NCI-H2081 treated with DMSO at 0.1 percent for 48 hours (cell line): ENCODE measurements at places on chromosomes 7 and 10.

DNA sequence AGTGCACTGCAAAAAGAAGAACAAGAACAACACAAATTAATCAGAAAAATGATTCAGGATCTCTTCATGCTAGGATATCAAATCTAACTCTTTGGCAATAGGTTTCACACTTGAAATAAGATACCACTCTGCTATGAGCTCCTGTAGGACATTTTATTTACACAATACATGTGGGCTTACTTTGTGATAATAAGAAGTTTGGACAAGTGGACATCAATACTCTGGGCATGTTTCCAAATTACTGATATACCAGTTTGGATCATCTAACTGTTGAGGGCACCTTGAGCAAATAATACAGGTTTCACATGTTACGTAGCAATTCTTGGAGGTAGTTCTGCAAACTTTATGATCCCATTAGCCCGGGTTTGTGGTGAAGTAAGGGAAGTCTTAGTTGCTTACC lies 59.8 kb downstream of the CPVL start:
- no peak for DNase-seq

GRCh38 chr10:21961847-21962246 lies 41.7 kb downstream of the DNAJC1 start:
- no peak for DNase-seq

DNA sequence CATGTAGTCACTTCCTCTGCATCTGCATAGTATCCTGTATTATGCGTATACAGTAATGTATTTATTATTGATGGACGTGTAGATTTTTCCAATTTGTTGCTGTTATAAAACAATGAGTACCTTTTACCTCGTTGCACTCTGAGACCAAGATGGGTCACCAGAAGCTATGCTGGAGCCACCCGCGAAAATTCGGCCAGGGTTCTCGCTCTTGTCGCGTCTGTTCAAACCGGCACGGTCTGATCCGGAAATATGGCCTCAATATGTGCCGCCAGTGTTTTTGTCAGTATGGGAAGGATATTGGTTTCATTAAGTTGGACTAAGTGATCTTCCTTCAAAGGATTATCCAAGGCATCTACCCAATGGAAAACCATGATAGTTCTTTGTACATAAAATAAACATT lies 1.0 kb downstream of the PSMC2 start:
- no peak for DNase-seq

DNA sequence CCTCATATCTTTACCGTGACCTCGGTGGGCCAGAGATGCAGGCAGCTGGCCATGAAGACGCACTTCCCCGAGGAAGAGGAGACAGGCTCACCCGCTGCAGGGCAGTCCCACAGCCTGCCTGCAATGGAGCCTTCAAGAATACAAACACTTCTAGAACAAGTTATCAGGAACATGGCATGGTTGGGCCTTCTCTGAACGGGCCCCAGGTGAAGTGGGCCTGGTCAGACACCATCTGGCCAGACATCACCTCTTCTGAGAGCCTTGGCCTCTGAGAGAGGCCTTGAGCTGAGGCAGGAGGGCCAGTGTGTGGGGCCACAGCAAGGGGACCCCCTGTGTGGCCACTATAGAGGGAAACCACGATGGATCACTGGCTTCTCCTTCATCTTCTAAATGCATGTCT lies 112.4 kb upstream of the GDF10 start:
- DNase-seq, result no peak

DNA sequence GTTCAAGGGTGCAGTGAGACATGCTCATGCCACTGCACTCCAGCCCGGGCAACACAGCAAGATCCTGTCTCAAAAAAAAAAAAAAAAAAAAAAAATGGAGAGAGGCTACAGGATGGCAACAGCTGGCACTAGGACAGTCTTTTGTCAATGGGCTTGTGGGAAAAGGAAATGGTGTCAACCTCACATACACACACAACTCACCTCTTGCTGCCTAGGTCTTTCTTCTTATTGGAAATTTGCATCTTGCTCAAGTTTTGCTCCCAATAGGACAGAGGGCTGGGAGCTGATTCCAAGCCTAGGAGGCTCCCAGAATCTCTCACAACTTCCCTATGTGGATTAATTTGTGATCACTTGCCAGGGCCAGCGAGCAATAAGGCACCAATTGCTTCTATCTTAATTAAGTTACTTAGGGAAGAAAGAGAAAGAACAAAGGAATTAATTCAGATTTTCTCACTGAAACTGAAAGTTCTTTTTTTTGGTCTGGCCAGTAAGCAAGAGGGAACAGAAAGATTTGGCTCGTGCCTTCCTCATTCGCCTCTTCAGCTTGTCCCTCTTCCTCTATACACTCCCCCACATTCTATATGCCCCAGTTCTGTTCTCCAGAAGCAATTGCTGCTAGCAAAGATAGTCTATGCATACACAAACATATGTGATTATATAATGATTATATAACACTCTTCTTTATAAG lies 33.8 kb downstream of the MAP3K8 start:
- no peak for DNase-seq

GRCh38 chr10:101225846-101226421 lies 3.3 kb downstream of the LBX1 start:
- no peak for DNase-seq

- no peak for DNase-seq
Observed at GRCh38 chr7:89265631-89266030, 470.1 kb upstream of the TEX47 start.

- no peak for DNase-seq
Observed at GRCh38 chr7:37670436-37670835, 13.1 kb upstream of the GPR141 start.

- no peak for DNase-seq
Observed at GRCh38 chr10:16788125-16788524, 29.1 kb downstream of the RSU1 start.

GRCh38 chr10:43318976-43319960 lies 52.2 kb upstream of the FXYD4 start:
- no peak for DNase-seq

DNA sequence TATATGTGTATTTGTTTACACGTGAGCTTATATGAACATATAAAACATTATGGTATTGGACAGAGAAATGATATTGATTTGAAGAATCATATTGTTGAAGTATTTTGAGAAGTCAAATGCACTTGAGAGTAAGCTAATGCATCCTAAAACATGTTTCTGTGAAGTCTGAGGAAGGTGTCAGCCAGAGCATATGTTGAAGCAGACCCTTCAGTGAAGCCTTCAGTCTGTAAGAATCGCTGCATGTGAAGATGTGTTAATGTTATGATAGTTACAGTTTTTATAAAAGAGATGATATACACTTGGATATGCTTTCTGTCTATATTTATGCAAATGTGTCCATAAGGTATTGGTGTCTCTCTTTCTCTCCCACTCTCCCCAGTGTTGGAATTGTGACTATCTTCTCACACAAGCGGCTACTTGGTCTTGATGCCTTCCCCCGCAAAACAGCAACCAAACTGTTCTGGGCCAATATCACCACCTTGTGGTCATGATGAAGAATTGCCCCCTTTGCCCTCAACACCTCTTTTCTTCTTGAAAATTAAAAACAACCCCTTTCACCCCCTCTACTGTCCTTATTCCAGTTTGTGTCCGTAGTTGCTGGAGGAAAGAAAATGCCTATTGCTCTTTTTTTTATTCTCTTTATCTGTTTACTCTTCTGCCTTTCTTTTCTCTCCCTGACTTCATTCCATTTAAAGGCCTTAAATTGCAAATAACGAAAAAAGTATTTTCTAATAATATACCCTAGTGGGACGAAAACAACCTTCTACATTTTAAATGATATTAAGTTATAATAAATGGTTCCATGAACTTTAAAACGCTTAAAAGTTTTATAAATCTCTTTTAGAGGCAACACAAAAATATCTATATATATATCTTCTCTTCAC lies 64.9 kb downstream of the IKZF1 start:
- no peak for DNase-seq

DNA sequence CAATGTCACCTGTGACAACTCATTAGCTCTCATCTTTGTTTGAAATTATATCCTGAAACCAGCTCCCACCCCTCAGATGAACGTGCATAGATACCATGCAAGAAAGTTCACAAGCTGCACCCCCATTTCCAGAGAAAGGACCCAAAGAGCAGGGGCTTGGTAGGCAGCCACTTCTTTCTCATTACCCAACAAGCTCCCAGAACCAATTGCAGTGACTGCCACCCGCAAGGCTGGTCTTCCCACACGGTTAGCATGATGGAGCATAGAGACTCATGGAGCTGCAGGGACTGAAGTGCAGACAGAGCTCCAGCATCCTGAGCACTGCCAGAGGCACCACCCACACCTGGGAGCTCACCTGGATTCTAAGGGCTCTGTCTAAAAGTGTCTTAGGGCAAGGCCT lies 28.5 kb downstream of the FRMPD2 start:
- DNase-seq, result no peak

GRCh38 chr7:137717811-137718271 lies 128.9 kb downstream of the DGKI start:
- no peak for DNase-seq

DNA sequence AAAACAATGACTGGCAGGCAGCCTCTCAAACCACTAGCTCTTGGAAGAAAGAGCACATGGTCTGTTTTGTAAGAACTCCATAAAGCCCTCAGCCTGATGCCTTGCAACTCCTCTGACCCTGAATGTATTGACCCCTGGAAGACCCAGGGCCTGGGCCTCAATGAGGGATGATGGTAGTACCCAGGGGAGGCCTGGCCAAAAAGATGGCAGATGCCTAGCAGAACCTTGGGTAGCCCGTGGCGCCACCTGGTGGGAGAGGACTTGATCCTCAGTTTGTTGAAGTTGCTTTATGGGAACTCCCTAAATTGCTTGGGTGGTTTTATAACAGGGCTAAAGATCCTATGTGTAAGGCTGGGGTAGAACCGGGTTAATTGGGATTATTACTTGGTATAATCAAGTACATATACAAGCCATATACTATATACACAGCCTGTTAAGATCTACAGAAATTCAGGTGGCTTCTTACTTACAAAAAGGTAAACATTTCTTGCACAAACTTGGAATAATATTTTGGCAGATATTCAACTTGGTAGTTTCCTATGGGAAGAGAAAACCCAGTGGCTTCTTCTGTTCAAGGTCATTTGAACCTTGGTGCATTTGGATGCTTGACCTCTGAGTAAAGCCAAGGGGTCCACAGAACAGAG lies 95.8 kb upstream of the CACUL1 start:
- DNase-seq, result peak; percentile 1

- DNase-seq, result no peak
Observed at GRCh38 chr7:95502403-95502802, 16.7 kb downstream of the ASB4 start.

GRCh38 chr10:10914144-10914543 lies 103.5 kb upstream of the CELF2 start:
- DNase-seq, result no peak

DNA sequence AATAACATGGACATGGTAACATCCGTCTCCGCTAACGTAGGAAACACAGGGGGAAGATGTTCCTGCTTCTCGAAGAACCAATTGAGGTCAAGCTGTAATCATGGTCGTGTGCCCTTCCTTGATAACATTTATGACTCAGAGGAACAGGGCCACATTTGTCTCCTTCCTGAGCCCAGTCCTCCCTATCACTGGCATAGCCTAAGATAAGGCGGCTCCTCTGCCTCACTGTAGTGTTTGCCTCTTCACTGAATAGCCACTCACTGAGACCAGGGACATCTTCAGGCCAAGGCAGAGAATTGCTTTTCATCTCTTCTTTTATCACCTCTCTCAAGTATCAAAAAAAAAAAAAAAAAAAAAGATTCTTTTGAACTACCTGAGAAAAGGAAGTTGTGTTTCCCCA lies 5.4 kb upstream of the GRM8 start:
- DNase-seq, result no peak

DNA sequence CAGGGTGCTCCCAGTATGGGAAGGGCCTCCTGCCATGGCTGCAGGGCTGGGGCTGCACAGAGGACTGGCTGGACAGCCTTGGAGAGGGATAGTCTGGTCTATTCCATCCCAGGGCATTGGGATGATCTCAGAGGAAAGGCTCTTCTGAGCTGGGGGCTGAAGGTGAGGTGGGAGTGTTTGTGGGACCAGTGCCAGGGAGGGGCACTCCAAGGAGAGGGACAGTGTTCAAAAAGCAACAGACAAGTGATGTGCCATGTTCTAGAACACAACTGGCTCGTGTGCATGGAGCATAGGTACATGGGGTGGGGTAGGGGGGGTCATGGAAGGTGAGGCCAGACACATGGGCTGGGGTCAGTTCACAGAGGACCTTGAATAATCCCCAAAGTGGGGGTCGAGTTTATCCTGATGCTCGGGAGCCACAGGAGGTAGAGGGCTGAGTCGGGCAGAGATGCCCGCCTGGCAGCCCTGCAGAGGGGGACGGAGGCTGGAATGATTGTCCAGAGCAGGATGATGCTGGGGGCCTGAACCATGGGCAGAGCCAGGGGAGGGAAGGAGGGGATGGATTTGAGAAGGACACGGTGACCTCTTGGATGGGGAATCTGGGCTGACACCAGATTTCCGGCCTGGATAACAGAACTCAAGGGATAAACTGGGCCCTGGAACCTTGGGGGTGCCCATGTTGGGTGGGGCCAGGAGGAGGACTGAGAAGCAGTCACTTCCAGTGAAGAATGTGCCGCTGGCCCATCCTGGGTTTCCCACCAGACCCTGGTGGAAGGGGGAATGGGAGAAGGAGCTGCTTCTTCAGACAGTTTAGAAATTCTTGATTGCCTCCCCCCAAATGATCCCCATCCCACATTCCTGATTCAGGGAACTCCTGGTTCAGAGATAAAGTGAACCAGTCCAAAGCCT lies 50.4 kb downstream of the NEURL1 start:
- no peak for DNase-seq

GRCh38 chr7:137324796-137325696 lies 18.5 kb downstream of the PTN start:
- no peak for DNase-seq

GRCh38 chr7:43929529-43930457 lies 3.6 kb downstream of the UBE2D4 start:
- no peak for DNase-seq

GRCh38 chr7:69419934-69420333 lies 178.3 kb upstream of the AUTS2 start:
- DNase-seq, result no peak

- peak; percentile 34 for DNase-seq
Observed at GRCh38 chr10:73781879-73782748, at the start of gene CHCHD1. TSS of gene CHCHD1 (plus strand) at chr10:73782048. CDS start at chr10:73782076, 28 bp downstream.

DNA sequence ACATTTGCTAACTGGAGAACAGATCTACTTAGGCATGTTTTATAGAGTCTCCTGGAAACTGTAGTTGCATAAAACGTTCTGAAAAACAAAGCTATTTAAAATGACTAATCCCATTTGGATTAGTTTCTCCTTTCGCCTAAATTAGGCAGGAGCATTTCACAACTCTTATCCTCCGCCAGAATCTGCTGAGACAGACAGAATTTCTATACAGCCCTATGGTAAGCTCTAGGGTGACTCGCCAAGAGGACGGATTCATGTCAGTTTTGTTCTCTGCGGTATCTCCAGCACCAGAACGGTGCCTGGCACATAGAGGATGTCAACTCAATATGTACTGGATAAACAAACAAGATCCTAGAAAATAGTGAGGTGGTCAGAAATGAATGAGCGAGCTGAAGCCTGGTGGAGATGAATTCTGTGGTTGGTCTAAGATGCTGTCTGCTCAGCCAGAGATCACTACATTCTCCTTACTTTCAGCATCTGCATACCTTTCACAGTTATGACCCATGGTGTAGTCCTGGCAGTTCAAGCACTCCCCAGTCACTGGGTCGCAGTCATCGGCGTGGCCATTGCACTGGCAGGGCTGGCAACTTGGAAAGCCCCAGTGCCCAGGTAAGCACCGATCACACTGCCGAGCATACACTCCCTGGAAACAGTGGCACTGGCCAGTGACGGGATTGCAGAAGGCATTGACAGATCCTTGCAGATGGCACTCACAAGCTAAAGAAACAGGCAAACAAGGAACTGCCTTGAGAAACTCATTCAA lies 44.0 kb downstream of the LAMB1 start:
- no peak for DNase-seq
